Sciatic nerve (tissue), 2 donors: ENCODE measurements at places on chromosomes 7 and 10. TPM values are rescaled to one million over a fixed set of nuclear protein-coding genes. Genes with fewer than 3 reads are reported as not detected.

- DNase-seq = no peak
Observed at GRCh38 chr7:40237731-40238130, 102.9 kb downstream of the SUGCT start.

GRCh38 chr10:115706488-115707076 is 566.4 kb downstream of the GFRA1 start:
- DNase-seq = no peak

DNA sequence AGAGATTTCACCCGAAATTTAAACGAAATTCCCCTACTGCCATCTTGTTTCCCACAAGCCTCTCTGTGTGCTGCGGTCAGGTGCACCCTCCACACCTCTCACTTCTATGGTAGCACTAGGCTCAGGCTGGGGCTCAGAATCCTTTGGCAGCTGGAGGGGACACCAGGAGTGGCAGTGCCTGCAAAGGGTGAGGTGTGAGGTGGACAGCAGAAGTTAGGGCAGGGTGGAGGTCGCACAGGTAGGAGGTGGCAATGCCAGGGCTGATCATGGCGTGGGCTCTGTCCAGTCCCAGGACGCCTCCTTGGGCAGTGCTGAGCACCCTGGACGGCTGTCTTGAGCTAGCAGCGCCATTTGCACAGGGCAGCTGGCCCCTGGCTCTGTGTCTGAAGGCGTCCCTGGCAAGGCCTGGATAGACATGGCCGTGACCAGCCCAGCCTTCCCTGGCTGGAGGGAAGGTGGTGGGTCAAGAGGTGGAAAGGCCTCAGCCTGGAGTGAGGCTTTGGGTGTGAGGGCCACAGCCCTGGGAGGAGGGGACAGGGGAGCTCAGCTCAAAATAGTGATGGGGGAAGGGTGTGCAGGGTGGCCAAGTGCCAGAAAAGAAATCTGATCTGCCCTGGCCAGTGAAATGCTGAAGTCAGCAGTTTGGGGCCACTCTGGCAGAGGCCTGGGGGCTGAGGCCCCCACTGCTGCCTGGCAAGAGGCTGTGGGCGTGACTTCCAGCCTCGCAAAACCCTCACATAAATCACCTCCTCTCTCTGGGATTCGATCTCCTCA is 40.0 kb downstream of the ZCCHC24 start:
- DNase-seq = peak; percentile 70

DNA sequence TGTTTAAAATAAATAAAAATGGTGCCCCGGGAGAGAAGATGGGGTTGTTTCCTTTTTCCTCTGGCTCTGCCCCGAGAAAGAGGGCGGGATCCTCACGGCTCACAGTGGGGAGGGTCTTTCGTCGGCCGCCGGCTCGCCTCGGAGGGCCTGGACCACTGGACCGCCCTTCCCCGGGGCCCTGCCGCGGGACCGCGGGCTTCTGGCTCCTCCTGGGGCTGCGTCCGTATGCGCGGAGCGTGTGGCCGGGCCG is 3.5 kb upstream of the IGF2BP3 start:
- no peak for DNase-seq

DNA sequence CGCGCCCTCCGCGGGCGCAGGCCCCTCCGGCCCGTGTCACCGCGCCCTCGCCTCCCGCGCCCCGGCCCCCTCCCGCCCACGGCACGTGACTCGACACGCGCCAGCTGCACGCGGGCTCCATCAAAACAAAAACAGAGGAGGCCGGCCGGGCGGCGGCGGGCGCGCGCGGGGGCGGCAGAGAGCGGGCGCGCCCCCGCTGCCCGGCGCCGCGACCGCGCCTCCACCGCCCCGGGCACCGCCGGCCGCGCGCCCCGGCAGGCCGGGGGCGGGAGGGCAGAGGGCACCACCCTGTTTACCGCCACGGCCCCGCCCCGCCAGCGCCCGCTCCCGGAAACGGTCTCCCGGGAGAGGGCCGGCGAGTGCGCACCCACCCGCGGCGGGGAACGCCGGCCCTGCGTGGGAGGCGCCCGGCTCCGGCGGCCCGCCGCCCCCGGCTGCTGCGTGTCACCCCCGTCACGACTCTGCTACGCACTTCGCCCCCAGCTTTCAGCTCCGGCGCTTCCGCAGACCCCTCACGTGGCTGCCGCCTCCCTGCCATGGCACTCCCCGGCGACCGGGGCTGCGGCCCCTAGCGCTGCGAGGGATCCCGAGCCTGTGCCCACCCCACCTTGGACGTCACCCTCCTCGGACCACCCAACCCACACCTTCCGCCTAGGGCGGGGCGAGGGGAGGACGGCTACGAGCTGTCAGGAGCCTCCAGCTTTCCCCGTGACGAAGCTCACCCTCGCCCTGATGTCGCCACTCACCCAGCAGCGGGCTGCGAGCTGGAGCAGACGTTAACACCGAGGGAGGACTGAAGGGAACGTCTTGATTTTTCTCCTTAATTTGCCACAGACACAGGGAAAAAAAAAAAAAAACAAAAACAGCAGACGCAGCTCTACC is 221.6 kb upstream of the MKLN1 start:
- DNase-seq = peak; percentile 90

DNA sequence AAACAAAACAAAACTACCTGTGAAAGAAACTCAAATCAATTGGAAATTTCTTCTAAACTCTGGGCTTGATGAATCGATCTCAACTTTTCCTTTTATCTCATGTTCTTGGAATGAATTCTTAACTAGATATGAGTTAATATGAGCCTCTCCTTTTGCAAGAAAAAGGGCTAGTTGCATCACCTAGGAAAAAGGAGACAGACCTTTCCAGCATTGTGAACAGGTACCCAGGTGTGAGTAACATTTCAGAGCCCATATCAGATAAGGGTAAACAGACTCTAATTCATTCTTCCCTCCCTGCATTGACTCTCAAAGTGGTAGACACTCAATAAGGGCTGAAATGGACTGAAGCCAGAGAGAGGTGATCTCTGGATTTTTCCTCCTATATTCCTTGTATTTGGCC is 103.8 kb upstream of the AGR3 start:
- DNase-seq = no peak

DNA sequence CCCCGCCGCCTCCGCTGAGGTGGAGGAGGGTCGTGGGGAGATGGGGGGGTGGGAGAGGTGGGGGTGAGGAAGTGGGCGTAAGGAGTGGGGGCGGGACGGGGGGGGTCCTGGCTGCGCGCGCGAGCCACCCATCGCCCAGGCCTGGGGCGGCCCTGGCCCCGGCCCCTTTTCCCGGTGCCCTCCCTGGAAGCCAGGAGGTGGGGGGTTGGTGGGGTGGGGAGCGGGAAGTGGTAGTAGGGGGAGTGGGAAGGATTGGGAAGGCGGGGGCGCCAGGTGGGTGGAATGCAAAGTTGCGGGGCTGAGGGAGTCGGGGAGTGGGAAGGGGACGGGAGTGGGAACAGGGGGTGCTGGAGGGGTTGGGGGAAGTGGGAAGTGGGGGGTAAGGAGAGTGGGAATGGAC is 319 bp upstream of the MMD2 start:
- DNase-seq = peak; percentile 36

DNA sequence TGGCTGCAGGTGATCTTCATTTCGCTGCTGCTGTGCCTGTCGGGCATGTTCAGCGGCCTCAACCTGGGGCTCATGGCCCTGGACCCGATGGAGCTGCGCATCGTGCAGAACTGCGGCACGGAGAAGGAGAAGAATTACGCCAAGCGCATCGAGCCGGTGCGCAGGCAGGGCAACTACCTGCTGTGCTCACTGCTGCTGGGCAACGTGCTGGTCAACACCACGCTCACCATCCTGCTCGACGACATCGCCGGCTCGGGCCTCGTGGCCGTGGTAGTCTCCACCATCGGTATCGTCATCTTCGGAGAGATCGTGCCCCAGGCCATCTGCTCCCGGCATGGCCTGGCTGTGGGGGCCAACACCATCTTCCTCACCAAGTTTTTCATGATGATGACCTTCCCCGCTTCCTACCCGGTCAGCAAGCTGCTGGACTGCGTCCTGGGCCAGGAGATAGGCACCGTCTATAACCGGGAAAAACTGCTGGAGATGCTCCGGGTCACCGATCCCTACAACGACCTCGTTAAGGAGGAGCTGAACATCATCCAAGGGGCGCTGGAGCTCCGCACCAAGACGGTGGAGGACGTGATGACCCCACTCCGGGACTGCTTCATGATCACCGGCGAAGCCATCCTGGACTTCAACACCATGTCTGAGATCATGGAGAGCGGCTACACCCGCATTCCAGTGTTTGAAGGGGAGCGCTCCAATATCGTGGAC is 1.3 kb downstream of the CNNM2 start:
- DNase-seq = no peak

DNA sequence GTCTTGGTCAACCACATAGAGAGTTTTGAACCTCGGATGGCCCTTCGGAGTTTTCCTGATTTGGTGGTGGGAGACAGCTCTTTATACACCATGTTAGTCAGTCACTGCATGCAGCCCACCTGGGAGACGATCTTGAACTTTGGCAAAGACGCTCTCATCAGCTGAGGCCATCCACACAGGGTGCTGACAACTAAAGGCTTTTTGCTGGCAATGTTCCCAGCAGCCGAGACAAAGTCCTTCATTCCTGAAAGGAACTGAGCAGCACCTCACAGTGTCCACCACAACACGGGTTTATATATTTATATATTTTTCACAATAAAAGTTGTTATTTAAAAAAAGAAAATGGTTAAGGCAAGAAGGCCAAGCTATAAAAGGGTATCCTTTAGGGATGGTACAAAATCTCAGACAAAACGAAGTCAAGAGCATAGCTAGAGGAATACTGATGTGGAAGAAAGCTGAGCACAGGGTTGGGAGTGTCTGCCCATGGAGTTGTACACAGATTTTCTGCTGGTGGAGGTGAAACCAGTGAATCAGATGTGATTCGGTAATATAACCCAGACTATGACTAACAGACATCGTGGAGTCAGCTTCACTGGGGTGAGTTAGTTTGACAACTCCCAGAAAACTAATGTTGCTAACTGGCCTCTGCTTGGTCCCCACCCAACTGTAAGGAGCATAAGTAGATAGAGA is 27.4 kb upstream of the CAPZA2 start:
- DNase-seq = no peak

The KCNMA1 gene
- total RNA-seq = 10.7 TPM

The ZC3HAV1L gene
- total RNA-seq = 19.7 TPM

The ERCC6 gene
- total RNA-seq = 33.5 TPM
